Spinal cord (tissue), 10 donors: ENCODE measurements at places on chromosomes 7 and 10. TPM values are rescaled to one million over a fixed set of nuclear protein-coding genes. Genes with fewer than 3 reads are reported as not detected.

TEX36 gene
- 0.77 TPM for total RNA-seq

PHKG1 gene
- 7.9 TPM for total RNA-seq

IRF5 gene
- total RNA-seq, result 5.0 TPM

WDFY4 gene
- total RNA-seq, result 3.8 TPM

MSMB gene
- not detected for total RNA-seq

DNA sequence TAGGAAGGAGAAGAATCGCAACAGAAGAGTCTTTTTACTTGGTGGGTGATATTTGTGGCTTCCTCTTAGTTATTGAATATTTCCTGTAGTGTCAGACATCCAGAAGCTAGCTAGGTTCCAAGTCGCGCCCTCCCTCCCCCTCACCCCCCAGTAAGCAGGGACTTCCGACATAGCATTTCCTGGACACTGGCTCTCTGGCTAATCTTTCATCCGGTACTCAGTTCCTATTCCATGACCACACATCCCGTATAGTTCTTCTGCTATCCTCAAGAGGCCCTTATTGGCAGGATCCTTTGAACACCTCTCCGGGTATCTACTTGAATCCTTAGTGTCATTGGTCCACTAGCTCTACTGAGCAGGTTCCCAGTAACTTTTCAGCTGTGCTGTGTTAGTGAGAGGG is 167.8 kb downstream of the HDAC9 start:
- H3K27me3 ChIP-seq, result no peaks in the 10 kb centered on the region
- H3K27ac ChIP-seq, result no peak overlapping the region
- DNase-seq, result no peak
- no peaks in the 10 kb centered on the region for H3K36me3 ChIP-seq

DNA sequence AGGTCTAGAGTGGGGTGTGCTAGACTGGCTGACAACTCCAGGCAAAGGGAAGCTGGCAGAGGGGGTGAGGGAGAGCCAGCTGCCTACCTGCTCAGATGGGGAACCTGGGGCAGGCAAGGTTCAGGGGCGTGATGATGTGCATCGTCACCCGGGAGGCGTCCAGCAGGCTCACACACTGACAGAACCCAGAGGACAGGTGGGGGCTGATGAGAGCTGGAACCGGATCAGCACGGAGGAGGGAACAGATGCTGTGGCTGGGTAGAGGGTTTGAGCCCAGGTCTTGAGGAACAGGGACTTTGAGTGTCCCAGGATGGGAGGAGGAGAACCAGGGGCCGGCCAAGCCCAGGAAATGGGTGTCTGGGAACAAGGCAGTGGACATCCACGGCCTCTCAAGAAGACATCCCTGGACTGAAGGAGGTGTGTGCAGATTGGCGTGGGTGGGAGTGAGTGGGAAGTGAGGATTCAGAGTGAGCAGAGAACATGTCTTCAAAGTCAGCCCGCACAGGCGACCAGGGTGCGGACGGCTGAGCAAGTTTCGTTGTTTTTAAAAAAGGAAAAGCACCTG is 3.9 kb downstream of the RASGEF1A start:
- peaks cover 66% of the 10 kb centered on the region for H3K4me1 ChIP-seq
- no peak overlapping the region for H3K27ac ChIP-seq
- no peak for DNase-seq
- peaks cover 21% of the 10 kb centered on the region for H3K27me3 ChIP-seq

DNA sequence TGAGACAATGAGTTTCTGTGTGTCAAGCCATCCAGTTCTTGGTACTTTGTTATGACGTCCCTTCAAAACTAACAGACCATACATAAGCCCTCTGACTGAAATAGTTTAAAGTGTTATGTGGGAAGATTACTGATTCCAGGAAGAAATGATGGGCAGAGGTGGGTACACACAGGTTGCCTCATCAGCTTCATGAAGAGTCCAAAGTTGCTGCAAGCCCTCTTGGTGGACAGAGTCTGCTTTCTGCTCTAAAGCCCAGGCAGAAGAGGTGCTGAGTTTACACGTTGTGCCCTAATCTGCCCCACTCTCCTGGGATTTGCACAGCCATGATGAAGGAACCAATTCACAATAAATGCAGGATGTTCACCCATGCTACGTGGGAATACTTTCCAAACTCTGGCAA is 187.4 kb downstream of the PARD3 start:
- peaks cover 4% of the 10 kb centered on the region for H3K4me1 ChIP-seq
- no peaks in the 10 kb centered on the region for H3K27me3 ChIP-seq
- no peak overlapping the region for H3K27ac ChIP-seq
- no peak overlapping the region for H3K4me3 ChIP-seq

DNA sequence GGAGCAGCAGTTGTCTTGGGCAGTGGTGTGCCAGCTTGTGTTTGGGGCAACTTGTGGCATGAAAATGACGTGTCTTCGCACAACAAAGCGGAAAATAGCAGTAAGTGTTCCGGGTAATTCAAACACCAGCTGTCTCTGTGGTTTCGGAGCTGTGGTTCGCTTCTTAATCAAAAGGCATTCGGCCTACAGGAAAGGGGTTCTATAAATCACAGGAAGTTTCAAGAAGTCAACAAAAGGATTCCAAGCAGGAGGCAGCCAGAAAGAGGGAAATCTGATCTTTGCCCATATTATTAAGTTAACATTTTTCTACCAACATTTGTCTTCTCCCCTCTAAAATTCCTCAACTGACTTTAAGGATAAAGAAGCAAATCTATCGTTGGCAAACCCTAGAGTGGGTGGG is 353.4 kb downstream of the FGFR2 start:
- no peak for DNase-seq
- H3K4me3 ChIP-seq, result no peak overlapping the region
- H3K36me3 ChIP-seq, result no peaks in the 10 kb centered on the region
- H3K4me1 ChIP-seq, result peaks cover 5% of the 10 kb centered on the region

GRCh38 chr10:98107644-98108430 is 26.6 kb upstream of the R3HCC1L start:
- no peak for DNase-seq
- H3K4me3 ChIP-seq, result no peak overlapping the region
- H3K27ac ChIP-seq, result no peak overlapping the region
- no peaks in the 10 kb centered on the region for H3K4me1 ChIP-seq
- no peaks in the 10 kb centered on the region for H3K36me3 ChIP-seq
- H3K27me3 ChIP-seq, result no peaks in the 10 kb centered on the region

DNA sequence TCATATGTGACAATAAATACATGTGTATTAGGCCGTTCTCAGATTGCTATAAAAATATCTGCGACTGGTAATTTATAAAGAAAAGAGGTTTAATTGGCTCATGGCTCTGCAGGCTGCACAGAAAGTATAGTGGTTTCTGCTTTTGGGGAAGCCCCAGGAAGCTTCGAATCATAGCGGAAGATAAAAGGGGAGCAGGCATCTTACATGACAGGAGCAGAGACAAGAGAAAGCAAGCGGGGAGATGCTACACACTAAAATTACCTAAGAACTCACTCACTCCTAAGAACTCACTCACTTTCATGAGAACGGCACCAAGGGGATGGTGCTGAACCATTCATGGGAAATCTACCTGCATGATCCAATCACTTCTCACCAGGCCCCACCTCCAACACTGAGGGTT is 284.9 kb downstream of the OTUD1 start:
- no peaks in the 10 kb centered on the region for H3K27me3 ChIP-seq
- no peak for DNase-seq
- no peak overlapping the region for H3K4me3 ChIP-seq
- H3K36me3 ChIP-seq, result no peaks in the 10 kb centered on the region
- no peaks in the 10 kb centered on the region for H3K4me1 ChIP-seq

- DNase-seq, result no peak
- no peak overlapping the region for H3K27ac ChIP-seq
- peaks cover 15% of the 10 kb centered on the region for H3K4me1 ChIP-seq
These were observed 41.9 kb upstream of the PDCD4 start for GRCh38 chr10:110829721-110830410.

DNA sequence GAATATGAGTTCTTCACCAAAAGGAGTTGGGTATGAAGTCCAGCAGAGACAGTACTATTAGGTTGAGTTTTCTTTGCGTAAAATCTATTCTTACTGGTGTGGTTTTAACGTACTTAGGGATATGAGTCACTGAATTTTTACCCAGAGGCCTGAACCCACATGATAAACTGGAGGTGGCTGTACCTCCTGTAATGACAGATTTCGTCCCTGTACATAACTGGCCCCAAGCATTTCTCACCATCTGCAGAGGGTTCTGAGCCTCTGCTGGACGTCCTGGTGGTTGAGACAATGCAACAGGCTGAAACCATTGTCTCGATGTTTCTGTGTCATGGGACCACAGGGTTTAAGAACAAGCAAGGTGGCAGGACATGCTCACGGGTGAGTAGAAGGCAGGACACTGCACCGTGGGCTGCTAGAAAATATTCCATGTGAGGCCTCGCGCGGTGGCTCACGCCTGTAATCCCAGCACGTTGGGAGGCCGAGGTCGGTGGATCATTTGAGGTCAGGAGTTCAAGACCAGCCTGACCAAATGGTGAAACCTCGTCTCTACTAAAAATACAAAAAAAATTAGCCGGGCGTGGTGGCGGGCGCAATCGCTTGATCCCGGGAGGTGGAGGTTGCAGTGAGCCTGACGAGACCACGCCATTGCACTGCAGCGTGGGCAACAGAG is 233.9 kb downstream of the DNAJB6 start:
- peaks cover 23% of the 10 kb centered on the region for H3K36me3 ChIP-seq
- DNase-seq, result no peak
- peaks cover 37% of the 10 kb centered on the region for H3K4me1 ChIP-seq
- no peak overlapping the region for H3K4me3 ChIP-seq

DNA sequence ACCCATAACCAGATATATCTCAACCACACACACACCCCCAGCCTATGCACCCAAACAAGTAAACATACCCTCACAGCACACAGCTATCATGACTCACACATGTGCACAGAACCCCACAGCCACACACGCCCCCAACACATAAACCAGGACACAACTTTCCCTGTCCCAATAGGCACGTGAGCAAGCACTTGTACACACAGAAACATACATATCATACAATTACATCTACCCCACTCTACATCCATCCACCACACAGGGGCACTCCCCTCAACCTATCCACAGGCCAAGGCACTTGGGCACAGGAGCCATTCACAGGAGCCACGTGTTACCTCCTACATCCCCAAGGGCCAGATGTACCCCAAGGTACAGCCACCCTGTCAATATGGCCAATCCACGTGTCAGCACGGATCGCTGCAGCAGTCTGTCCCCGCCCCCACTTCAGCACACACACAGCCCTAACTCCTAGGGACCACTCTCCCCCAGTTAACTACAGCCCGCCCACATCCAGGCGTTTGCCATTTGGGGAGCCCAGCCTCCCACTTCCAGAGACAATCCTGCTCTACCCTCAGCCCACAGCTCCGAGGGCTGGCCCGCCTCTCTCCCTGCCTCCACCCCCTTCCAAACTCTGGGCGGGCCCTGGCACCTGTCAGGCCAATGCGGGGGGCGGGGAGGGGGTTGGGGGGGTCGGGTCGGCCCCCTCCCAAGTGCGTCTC is 163.5 kb downstream of the SH3PXD2A start:
- H3K4me1 ChIP-seq, result peaks cover 45% of the 10 kb centered on the region
- DNase-seq, result no peak

GRCh38 chr10:27446091-27446918 is 57.8 kb upstream of the RAB18 start:
- H3K27me3 ChIP-seq, result no peaks in the 10 kb centered on the region
- H3K4me1 ChIP-seq, result no peaks in the 10 kb centered on the region
- no peak overlapping the region for H3K4me3 ChIP-seq
- no peaks in the 10 kb centered on the region for H3K36me3 ChIP-seq
- no peak overlapping the region for H3K27ac ChIP-seq
- peak; percentile 58 for DNase-seq

DNA sequence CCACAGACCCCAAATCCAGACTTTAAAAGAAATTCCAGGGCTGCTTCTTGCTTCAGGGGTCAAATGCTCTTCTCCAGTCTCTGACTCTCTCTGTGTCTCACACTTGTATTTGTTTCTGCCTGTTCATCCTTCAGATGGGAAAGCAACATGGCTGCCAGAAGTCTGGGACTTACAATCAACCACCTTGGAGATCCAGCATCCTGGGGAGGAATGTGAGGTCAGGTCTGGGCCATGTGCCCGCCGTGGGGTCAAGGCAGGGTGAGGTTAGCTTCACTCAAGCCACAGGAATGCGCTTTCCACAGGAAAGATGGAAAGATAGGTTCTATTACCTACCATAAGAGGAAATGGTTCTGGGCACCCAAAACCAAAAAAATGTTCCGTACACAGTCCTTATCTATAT is 34.3 kb upstream of the NPVF start:
- DNase-seq, result no peak
- H3K27ac ChIP-seq, result no peak overlapping the region
- H3K27me3 ChIP-seq, result no peaks in the 10 kb centered on the region
- H3K4me1 ChIP-seq, result peaks cover 9% of the 10 kb centered on the region
- H3K36me3 ChIP-seq, result no peaks in the 10 kb centered on the region

DNA sequence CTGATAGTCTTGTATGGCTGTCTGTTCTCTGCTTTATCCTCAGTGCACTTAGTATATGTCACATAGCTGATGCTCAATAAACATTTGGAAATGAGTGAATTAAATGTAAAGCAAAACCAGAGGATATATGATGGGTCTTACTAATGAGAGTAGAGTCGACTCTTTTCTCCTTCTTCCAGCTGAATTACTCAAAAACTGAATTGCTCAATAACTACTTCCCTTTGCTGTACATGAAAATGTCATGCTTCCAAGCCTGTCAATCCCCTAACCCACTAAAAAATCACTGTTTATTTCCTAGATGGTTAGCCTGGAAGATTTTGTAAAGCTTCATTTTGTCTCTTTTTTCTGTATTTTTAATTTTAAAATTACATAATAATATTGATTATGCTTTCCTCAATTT is 88.0 kb downstream of the OR13A1 start:
- H3K4me3 ChIP-seq, result no peak overlapping the region
- no peak for DNase-seq
- H3K27ac ChIP-seq, result no peak overlapping the region
- no peaks in the 10 kb centered on the region for H3K4me1 ChIP-seq

- peaks cover 2% of the 10 kb centered on the region for H3K36me3 ChIP-seq
- no peak overlapping the region for H3K4me3 ChIP-seq
- H3K4me1 ChIP-seq, result peaks cover 13% of the 10 kb centered on the region
- H3K27ac ChIP-seq, result no peak overlapping the region
- DNase-seq, result no peak
These were observed 59.4 kb downstream of the SHH start for GRCh38 chr7:155752756-155753445.

GRCh38 chr7:79317728-79318127 is 135.7 kb downstream of the MAGI2 start:
- no peaks in the 10 kb centered on the region for H3K27me3 ChIP-seq
- no peaks in the 10 kb centered on the region for H3K4me1 ChIP-seq
- no peak overlapping the region for H3K4me3 ChIP-seq
- H3K36me3 ChIP-seq, result no peaks in the 10 kb centered on the region
- DNase-seq, result no peak
- H3K27ac ChIP-seq, result no peak overlapping the region
